ENCODE measurements at places on chromosomes 12 and 14.
A peak's percentile ranks its signal among the peaks of the same experiment; 100 is the strongest.

DNA sequence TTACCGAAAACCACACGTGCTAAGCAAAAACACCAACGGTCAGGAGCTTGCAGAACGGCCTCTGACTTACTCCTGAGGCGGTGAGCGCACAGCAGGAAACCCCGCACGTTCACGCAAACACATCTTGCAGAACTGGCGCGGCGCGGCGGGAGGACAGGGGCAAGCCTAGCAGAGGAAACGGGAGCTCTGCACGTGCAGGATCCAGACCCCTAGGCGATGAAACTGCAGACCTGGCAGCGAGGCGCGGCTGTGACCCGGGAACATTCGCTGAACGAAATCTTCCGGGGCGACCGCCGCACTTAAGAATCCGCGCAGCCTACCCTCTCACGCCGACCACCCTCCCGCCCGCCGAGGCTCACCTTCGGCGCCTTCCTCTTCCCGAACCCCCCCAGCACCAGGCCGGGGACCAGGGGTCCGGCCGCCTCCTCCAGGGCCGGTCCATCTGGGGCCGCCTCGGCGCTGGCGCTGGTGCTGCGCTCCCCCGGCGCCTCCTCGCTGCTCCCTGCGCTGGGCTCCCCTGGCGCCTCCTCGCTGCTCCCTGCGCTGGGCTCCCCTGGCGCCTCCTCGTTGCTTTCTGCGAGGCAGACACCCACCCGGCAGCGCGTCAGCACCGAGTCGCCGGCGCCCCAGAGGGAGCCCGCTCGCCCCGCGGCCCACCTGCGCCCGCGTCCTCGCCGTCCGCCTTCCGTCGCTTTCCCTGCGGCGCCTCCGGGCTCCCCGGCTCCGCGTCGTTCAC lies 615 bp downstream of the DDX51 start:
- no peak for DNase-seq

DNA sequence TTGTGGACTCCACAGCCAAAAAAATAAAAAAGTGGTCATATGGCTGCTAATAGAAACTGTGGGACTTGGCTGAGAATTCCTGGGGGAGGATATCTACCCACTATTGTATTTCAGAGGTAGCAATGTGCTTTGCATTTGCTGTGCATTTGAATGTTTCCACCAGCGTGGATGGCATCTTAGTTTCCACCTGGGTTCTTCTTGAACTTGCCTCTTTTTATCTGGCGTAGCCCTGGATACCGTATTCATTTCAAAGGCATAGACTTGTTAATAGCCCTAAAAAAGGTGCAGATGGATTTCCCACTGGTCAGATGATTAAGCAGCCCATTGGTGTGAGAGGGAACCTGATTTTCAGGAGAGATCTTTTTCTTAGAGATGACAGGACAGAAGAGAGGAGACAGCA lies 1.9 kb upstream of the MYF5 start:
- no peak for DNase-seq

- DNase-seq: no peak
Measured at GRCh38 chr14:101234999-101235334, 326.3 kb upstream of the DIO3 start.

DNA sequence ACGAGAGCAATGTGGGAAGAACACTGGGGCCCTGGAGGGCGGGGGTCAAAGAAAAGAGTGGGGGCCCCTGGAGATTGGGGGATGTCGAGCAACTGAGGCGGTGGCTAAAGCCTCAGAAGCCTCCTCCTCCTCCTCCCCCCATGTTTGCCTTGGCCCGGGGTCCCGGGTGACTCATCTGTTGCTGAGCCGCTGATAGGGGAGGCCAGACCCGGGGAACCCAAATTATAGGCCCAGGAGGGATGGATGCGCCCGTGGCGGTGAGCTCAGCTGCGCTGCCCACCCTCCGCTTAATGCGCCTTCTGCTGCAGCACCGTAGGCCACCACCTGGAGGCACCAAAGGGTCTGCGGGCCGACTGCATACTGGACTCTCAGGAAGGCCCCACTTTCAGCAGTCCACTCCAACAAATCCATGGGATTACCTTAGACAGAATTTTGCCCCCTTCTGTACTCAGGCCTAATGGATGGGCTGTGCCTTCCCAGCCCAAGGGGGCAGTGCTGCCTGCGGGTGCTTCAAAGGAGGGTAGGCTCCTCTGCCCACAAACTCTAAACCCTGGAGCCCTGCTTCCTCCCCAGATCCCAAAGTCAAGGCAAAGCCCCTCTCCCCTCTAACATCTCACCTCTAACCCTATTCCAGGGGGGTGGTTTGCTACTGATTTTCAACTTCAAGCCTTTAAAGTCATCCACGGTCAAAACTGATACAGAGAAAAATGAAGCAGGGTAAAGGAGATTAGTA lies 2.6 kb upstream of the WNT10B start:
- DNase-seq: peak; percentile 45

- DNase-seq: no peak
Measured at GRCh38 chr12:32828120-32828519, 68.5 kb downstream of the PKP2 start.

GRCh38 chr14:99679543-99679942 lies 4.6 kb upstream of the CYP46A1 start:
- DNase-seq: no peak

- DNase-seq: no peak
Measured at GRCh38 chr14:67269298-67270060, 28.2 kb downstream of the PALS1 start.

DNA sequence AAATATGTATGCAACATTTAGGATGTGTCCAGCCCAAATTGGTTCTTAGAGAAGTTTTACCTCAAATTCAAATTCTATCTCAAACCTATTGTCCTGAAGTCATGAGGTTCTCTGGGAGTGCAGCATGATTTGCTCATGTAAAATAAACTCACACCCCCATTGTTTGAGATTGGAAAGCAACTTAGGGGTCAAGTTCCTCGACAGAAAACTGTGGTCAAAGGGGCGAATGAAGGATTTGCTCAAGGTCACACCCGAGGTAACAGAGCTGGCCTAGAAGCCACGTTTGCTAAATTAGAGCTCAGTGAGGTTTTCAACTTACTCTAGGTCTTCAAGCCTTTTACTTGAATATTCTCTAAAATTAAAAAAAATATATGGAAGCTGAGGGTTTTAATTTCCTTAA lies 197.7 kb upstream of the GZMB start:
- DNase-seq: no peak

- no peak for DNase-seq
Measured at GRCh38 chr14:39229601-39230110, 4.1 kb upstream of the MIA2 start.

DNA sequence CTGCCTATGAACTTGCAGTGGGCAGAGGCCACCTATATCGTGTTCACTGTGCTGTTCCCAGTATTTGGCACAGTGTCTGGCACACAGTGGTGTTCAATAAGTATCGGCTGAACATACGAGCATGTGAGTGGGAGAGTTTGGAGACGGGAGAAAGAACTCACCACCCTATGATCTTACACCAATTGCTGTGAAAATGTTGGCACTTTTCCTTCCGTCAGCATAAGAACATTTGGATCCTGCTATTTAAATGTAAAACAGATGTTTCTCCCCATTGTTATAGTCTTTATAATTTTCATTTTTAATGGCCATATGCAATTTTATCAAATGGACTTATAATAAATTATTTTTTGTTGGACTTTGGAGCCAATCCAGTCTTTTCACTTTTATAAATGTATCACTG lies 144.4 kb downstream of the EFCAB11 start:
- DNase-seq: no peak

GRCh38 chr14:68088451-68088854 lies 268.9 kb downstream of the RAD51B start:
- DNase-seq: peak; percentile 12

GRCh38 chr14:29475641-29476040 lies 452.0 kb downstream of the PRKD1 start:
- no peak for DNase-seq

- DNase-seq: no peak
Measured at GRCh38 chr14:90263748-90264449, 7.5 kb downstream of the PSMC1 start.

DNA sequence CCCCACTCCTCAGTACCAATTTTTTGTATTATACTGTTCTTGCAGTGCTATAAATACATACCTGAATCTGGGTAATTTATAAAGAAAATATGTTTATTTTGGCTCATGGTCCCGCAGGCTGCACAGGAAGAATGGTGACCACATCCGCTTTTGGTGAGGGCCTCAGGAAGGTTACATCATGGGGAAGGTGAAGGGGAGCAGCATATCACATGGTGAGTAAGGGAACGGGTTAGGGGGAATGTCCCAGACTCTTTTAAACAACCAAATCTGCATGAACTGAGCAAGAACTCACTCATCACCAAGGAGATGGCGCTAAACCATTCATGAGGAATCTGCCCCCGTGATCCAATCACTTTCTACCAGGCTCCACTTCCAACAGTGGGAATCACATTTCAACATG lies 40.0 kb downstream of the OSBPL8 start:
- DNase-seq: peak; percentile 66

DNA sequence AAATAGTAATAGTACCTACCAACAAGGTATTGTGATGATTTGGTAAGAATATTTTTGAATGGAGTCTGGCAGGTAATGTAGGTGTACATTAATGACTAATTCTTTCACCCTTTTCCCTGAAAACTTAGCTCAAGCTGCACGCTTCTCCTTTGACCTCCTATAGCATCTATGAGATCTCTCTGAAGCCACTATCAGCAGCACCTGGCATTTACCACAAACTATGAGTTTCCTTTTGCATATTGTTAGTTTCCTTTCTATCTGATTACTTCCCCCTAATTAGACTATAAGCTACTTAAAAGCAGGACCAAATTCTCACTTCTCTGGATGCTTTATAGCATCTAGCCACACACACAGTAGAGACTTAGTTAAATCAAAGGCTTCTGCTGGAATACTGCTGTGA lies 48.1 kb downstream of the SLC8A3 start:
- no peak for DNase-seq

- no peak for DNase-seq
Measured at GRCh38 chr12:28456934-28457710, 266.9 kb downstream of the CCDC91 start.

DNA sequence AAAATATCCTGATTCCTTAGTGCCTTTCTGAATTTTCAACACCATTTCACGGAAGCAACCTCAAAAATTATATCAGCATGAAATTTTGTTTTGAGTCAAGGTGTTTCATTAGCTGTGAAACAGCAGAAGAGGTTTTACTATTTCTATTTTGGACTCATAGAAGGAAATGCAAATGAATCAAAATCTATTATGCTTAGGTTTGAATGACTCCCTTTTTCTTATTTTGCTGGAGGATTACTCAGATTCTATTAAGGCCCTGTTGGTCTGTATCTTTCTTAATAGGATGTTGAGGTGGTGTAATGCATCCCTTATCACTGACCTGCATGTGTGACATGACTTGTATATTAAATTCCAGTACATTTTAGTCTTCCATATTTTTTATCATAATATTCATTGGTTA lies 165.8 kb downstream of the TMTC2 start:
- DNase-seq: no peak

GRCh38 chr12:38775457-38775856 lies 129.9 kb downstream of the CPNE8 start:
- no peak for DNase-seq

GRCh38 chr12:56107242-56107641 lies 2.9 kb downstream of the PA2G4 start:
- DNase-seq: no peak

DNA sequence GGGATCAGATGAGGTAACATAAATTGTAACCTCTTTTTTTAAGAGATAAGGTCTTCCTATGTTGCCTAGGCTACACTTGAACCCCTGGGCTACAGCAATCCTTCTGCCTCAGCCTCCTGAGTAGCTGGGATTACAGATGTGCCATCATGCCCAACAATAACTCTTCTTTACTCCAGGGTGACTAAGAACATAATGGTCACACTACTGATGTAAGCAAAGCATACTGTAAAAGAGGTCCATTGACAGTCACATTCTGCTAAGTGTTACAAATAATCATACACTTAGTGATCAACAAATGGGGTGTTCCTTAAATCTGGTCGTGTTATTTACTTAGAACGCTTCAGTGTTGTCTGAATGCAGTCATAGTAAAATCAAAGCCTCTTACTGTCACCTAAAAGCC lies 68.9 kb downstream of the EPS8 start:
- DNase-seq: no peak

DNA sequence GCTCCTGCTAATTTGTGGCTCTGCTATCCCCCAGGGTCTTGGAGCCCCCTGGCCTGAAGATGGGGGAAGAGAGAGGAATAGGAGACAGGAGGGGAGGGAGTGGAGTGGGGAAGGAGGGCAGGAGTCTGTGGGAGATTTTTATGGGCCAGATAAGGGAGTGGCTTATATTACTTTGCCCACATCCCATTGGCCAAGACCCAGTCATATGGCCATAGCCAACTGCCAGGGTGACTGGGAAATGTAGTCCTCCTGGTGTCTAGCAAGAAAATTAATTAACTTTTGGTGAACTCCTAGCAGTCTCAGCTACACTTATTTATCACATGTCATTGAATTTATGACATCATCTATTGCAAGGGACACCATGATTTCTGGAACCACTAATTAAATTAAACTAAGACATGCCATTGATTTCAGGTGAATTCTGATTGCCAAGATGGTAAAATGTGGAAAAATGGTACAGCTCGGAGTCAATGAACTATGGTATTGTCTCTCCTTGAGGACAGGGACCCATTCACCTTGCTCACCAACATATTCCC lies 50.3 kb downstream of the ESRRB start:
- no peak for DNase-seq

DNA sequence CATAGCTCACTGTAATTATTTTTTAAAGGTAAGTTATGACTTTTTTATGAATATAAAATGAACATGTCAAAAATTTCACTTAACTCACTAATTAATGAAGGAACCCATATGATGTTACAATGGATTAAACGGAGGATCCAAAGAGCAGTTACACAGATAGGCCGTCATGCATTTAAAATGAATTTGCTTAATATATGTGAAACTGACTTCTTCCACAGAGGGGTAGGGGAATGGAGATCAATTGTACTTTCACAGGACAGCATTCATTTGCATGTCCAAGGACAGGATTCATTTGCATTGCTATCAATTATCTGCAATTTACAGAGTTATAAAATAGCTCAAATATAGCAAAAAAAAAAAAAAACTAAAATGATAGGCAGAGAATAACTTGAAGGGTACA lies 6.6 kb upstream of the CRY1 start:
- no peak for DNase-seq

DNA sequence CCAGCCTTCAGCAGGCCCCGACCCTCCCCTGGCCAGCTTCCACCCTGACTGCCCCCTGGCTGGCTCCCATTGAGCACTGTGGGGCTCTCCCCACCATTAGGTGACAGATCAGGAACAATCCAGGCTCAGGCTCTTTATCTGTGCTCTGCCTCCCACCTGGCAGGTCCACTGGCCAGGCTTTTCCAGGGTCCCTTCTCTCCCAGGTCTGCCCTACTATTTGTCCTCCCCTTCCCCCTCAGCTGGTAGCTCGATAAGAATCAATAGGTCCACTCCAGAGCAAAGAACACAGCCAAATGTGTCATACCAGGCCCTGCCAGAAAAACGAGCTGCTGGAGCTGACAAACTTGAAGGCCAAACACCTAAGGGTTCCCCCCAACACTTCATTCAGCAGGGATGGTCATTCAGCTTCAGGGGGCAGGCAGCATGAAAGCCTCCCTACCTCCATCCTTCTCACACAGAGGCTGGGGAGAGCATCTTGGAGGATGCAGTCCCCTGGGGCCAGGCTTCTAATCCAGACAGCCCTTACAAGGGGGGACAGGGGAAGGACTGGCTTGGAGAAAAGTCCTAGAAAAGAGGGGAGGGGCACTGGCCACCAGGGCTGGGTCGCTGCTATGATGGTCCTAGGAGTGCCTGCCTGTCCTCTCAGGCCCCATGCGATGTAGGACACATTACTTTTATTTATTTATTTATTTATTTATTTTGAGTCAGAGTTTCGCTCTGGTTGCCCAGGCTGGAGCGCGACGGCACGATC lies 1.9 kb upstream of the KRT18 start:
- DNase-seq: no peak

Data from activated naive CD4-positive, alpha-beta T cell treated with anti-CD3 and anti-CD28 coated beads for 36 hours (primary cell).